ENCODE measurements at places on chromosomes 12 and 14.

DNA sequence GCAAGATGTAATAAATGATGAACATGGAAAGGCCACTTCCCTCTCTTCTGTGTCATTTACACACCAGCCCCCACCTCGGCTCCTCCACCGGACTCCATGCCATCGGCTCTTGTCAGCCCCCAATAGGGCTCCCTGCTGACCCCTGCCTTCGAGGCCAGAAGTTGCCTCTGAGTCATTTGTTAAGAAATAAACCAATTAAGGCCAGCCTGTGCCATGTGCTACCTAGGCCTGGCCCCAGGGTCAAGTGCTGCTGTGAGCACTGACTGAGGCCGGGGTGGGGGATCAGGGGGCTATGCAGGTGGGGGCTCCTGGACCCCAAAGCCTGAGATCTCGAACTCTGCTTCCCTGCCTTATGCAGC, 53.2 kb downstream of the TESC start:
- DNase-seq: no peak

DNA sequence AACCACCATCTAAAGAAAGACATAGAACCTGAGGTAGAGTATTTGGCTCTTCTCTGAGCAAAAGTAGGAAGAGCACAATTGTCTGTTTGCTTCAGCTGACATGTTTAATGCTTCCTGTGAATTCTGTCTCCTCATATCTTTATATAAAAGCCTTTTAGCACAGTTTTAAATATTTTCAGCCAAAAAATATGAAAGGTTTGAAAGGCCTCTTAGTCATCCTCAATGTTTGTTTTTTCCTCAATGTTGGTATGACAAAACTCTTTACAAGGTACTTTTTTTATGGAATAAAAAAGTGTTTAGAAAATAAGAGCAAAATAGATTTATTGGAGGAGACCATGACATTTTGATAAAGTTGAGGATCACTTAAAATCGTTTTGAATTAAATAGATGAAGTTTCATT, 360.9 kb downstream of the NAV3 start:
- no peak for DNase-seq

DNA sequence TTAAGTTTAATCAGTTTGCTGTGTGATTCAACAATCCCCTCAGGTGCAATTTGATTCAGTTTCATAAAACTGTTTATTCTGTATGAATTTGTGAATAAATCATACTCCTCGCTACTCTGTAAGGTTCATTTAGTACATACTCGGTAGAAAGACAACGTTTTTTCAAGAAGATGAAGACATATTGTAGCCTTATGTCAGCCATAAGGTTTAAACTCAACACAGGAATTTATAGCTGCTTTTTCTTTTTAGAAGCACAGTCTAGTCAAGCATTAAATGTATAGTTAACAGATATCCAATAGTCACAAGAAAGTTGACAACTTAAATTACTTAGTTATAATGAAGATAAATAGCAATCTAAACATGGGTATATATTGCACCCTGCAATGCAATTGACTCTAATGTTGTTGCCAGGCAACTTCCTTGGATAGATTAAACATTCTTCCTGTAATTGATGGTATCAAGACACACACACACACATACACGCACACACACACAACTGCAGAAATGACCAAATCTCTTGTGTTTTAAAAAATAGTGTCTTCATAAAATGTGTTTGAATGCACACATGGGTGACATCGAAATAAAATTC, 151.5 kb upstream of the MGAT4C start:
- no peak for DNase-seq

- no peak for DNase-seq
Measured at GRCh38 chr14:59276235-59276634, 87.8 kb downstream of the DAAM1 start.

GRCh38 chr12:115451151-115451779, 767.3 kb upstream of the TBX3 start:
- DNase-seq: no peak

- no peak for DNase-seq
Measured at GRCh38 chr12:15932327-15932726, 21.2 kb downstream of the DERA start.

DNA sequence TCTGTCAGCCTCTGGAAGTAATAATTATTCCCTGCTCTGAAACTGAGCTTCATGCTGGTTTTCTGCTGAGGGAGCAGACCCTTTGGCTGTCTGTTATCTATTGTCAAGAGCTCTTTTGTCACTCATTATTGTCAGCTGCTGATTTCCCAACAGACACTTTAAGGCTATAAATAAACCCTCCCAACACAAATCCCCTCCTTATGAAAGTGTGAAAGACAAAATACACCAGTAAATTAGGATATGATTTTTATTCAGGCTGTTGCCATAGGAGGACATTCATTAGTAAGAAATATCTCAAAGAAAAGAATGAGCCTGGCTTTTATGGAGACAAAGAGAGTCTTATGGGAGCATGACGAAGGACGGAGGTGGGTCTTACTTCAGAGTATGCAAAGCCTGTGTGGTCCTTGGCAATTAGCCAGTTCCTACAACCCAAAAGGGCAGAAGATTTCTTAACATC, 180.8 kb downstream of the CRADD start:
- DNase-seq: no peak

GRCh38 chr12:28313631-28314030, 123.4 kb downstream of the CCDC91 start:
- DNase-seq: peak; percentile 5

- DNase-seq: no peak
Measured at GRCh38 chr12:63045020-63045860, 105.8 kb downstream of the AVPR1A start.

- DNase-seq: no peak
Measured at GRCh38 chr14:33515441-33515840, 435.4 kb downstream of the EGLN3 start.

GRCh38 chr14:41280745-41281144, 325.9 kb upstream of the LRFN5 start:
- DNase-seq: peak; percentile 3

GRCh38 chr12:53330671-53331070, 5.5 kb downstream of the SP7 start:
- no peak for DNase-seq

- DNase-seq: no peak
Measured at GRCh38 chr12:85821759-85822158, 14.4 kb downstream of the RASSF9 start.

DNA sequence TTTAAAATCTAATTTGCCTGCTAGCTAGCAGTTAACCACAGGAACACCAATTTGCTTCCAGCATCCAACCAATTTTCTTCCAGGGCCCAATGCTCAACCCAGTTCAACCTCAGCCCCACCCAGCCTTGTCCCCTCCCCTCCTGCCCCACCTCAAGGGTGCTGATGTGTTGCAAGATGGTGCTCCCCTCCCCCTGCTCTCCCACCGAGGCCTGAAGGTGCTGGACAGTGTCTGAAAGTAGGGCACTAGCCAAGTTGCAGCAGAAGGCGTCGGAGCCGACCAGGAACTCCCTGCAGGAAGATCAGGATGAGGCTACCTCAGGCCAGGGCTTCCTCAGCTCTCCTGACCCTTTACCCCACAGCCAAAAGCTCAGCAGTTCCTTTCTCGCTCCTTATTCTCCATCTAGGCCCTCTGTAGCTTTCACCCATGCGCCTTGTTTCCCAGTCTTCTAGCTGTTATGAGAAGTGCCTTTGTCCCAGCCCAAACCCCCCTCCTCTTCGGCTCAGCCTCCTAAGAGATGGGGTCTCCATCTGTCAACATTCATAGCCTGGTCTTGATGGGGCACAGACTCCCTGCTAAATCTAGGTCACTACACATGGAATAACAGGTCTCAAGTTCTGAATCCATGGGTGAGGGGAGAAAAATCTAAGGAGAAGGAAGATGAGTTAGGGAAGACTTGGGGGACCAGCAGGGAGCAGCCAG, 3.6 kb downstream of the STAT6 start:
- no peak for DNase-seq

DNA sequence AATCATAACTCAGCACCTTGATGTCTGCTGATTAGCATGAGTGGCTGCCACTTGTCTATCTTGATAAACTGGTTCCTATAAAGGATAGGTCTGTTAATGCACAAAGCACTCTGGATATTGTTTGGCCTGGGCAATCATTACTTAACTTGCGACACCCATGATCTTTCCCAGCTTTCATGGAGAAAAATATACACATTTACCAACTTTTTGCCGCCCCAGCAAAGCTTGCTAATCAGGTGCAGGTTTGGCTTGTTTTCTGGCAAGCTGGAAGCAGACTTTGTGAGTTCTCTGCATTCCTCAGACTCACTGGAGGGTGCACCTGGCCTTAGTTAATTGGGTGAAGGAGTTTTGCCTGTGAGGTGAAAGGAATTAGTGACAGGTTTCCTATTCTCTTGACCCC, 1126.4 kb upstream of the FLRT2 start:
- no peak for DNase-seq

- no peak for DNase-seq
Measured at GRCh38 chr12:1565172-1565571, 29.2 kb downstream of the FBXL14 start.

DNA sequence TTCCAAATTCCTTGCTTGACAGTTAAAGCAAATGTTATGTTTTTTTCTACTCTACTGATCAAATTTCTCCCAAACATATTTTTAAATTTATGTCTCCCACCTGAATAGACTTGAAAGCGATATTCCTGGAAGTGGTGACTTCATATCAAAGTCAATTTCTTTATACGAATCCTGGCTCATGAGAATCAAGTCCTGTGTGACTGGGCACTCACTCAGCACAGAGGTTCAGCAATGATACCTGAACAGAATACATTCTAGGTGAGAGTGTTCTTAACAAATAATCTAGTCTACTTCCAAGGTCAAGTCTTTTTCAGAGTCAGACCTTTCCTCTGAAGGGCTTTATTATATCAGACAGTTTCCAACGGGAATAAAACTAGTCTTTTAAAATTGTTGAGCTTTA, 1070.6 kb downstream of the TRHDE start:
- no peak for DNase-seq

DNA sequence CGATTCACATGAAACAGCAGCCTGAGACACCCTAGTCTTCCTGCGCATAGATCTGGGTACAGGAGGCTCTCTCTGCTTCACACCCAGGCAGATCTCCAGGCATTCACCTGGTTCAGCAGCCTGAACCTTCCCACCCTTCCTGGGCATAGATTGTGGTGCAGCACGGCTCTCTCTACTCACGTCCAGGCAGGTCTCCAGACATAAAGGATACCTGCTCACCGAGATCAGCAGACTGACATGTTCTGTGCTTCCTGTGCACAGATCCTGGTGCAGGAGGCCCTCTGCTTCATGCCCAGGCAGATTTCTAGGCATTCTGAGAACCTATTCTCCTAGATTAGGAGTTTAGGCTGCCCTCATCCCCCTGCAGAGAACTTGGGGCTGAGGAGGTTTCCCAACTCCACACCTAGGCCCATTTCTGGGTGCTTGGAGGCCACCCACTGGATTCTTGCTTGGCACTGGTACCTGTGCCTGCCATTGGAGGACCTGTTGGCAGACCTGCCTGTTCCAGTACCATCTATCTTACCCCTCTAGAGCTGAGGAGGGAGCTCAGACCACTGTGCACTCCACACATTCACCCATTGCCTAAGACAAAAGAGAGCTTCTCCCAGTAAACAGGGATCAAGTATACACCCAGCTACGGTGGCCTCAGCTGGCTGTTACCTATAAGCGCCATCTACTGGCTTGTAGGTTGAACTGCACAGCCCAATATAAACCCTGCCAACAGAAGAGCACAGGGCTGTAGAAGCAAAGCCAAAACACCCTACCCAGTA, 28.0 kb upstream of the GARIN6 start:
- peak; percentile 26 for DNase-seq

GRCh38 chr14:97250931-97251330, 453.7 kb downstream of the VRK1 start:
- no peak for DNase-seq

DNA sequence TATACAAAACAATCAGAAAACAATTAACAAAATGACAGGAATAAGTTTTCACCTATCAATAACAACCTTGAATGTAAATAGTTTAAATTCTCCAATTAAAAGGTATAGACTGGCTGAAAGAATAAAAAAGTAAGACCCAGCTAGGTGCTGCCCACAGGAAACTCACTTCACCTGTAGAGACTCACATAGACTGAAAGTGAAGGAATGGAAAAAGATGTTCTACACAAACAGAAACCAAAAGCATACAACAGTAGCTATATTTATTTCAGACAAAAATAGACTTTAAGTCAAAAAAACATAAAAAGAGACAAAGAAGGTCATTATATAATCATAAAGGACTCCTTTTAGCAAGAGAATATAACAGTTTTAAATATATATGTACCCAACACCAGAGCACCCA, 152.4 kb upstream of the PWP1 start:
- no peak for DNase-seq

- DNase-seq: no peak
Measured at GRCh38 chr12:43579206-43579605, 27.2 kb upstream of the ADAMTS20 start.

- DNase-seq: no peak
Measured at GRCh38 chr12:115430636-115431035, 746.7 kb upstream of the TBX3 start.

DNA sequence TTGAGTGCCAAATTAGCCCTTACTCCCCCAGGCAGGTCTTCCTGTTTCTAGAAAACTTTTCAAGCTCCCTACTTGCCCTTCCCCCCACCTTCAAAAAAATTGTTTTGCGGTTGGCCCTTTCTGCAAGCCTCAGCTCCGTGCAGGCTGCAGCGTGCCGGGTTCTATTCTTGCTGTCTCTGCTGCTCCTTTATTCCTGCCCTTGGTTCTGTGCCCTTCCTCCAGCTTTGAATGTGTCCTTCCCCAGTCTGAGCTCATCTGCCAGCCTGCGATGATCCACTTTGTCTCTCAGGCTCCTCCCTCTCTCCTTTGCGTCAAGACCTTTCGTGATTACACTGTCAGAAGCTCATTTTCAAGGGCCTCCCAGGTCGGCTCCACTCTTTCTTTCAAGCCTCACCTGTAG, 98.6 kb downstream of the IRF2BPL start:
- peak; percentile 88 for DNase-seq

- no peak for DNase-seq
Measured at GRCh38 chr14:105118646-105119407, 49.7 kb downstream of the JAG2 start.

GRCh38 chr14:81562818-81563217, 29.2 kb upstream of the SEL1L start:
- no peak for DNase-seq
